Sciatic nerve (tissue), 2 donors: ENCODE measurements at places on chromosomes 3 and 15. TPM values are rescaled to one million over a fixed set of nuclear protein-coding genes. Genes with fewer than 3 reads are reported as not detected.

GRCh38 chr3:134663721-134664456, 13.1 kb upstream of the KY start:
- DNase-seq, result no peak

DNA sequence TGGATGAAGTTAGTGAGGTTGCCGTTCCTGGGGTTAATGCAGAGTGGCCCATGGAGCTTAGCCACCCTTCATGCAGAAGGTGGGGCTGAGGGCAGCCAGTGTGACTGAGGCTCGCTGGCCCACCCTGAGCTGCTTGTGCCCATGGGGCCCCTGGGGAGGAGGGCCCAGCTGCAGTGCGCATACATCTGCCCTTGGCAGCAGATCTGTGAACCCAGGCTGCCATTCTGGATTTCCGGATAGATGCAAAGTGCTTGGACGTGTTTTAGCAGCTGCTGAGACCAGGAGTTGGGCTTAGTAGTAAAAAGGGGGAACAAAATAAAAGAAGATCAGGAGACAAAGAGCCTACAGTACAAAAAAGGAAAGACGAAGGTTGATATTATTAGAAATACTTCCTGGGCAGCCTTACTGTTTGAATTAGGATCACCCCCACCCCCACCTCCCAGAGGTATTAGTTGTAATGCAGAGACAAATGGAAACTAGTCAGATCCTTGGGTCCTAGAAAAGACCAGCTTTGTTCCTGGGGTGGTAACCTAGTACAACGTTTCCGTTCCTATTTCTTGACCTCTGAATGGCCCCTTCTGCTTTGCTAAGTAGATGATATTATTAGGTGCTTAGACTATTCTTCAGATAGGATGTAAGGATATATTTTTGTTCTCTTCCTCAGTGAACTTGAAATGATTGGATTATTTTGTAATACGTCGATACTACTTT, 70.2 kb downstream of the IGF1R start:
- DNase-seq, result no peak

- DNase-seq, result no peak
Observed at GRCh38 chr3:197888511-197888910, 61.5 kb upstream of the RPL35A start.

- DNase-seq, result no peak
Observed at GRCh38 chr3:183061391-183062172, 37.7 kb downstream of the MCCC1 start.

- DNase-seq, result peak; percentile 91
Observed at GRCh38 chr15:96345560-96346399, 15.3 kb downstream of the NR2F2 start.

DNA sequence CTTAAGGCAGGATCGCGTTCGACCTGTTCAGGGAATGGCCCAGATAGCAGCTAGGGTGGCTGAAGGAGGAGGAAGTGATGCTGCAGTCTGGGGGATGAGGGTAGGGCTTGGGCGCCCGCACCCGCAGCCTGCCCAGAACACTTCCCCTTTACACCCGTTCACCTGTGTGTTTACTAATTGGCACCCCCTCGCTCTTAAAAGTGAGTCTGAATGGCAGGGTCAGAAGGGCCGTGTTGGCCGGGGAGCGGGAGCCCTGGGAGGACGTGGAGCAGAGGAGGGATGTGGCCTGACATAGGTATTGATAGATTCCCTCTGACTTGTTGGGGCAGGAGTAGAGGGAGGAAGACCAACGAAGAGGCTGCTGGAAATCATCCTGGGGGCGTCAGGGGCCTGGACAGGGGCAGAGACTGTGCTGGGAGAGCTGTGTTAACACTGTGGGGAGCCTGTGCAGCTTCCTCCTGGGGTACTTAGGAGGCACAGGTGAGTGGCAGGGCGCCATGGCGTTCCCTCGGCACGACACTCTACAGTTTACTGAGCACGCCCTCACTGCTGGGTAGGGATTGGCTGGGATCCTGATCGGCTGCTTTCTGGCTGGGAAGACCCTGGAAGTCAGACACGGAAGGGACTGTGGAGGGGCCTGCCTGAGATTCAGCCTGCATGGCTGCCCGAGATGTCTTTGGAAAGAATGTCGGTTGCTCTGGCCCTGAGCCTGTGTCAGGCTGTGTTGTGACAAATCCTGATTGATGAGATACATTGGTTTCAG, 51.7 kb downstream of the SLC6A6 start:
- no peak for DNase-seq

DNA sequence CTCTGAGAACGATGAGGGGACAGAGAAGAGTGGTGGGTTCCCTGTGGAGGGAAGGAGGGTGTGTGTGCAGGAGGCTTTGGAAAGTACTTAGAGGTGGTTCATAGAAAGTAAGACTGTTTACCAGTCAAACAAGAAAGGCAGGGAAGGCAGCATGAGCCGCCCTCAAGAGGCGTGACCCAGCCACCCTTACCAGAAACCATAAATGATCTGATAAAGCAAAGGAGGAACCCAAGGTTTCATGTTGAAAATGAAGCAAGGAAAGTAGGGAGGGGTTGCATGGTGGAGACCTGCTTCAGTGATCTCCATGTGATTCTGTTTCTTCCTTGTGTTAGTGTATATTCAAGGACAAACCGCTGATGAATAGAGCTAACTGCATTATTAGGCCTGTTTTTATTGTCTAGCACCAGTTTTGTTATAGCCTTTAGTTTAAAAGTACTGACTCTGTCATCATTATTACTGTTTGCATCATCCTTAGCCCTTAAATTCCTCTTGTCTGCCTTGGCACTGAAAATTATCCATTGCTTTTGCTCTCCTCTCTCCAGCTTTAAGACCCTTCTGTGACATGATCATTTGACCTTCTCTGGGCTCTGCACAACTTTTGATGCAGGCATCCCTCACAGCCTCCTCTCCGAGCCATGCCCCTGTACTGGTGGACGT, 96.1 kb downstream of the STAC start:
- no peak for DNase-seq

Gene AGBL1
- 0.49 TPM for total RNA-seq

Gene PLSCR5
- total RNA-seq, result not detected
